Type B pancreatic cell (in vitro differentiated cells): ENCODE measurements at places on chromosomes 12 and 14. TPM values are rescaled to one million over a fixed set of nuclear protein-coding genes. Genes with fewer than 3 reads are reported as not detected.

DNA sequence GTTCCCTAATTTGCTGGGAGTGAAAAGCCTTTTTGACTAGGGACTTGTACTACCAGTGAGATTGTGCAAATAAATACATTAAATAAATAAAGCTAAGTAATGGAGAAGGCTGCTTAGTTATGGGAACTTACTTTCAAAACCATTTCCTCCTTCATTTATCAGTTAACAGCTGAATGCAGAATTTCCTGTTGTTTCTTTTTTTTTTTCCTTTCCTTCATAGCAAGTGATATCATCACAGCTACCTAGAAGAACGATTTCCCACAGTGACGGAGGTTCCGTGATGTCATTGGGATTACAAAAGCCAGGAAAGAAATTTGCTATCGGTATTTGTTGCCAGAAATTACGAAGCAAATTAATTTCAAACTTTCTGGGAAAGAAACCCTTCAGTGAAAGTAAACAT, 42.1 kb upstream of the SOCS2 start:
- H3K27me3 ChIP-seq: no peaks in the 10 kb centered on the region
- H3K36me3 ChIP-seq: no peaks in the 10 kb centered on the region
- H3K4me1 ChIP-seq: peaks cover 5% of the 10 kb centered on the region

- no peaks in the 10 kb centered on the region for H3K27me3 ChIP-seq
- peak overlapping the region; percentile 80 for H3K4me3 ChIP-seq
- peak overlapping the region; percentile 84 for H3K27ac ChIP-seq
Observed at GRCh38 chr14:72776701-72777261, 117.1 kb downstream of the DPF3 start.

DNA sequence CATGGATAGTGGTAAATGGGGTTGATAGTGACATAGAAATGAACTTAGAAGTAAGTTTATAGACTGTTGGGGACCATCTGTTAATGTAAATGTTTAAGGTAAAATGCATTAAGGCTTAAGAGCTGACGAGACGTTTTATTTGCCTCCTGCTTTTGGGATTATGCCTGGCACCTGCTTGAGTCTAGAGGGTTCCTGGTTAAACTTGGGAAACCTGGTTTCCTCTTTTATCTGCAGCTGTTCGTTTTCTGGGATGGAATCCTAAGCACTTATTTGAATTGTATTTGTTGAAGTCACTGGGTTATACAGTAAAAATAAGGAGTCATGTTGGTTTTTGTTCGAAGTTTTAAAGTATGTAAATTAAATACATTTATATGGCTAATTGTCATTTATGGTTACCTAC, 914.7 kb downstream of the NRXN3 start:
- no peaks in the 10 kb centered on the region for H3K4me1 ChIP-seq
- H3K27me3 ChIP-seq: no peaks in the 10 kb centered on the region
- no peaks in the 10 kb centered on the region for H3K36me3 ChIP-seq
- H3K27ac ChIP-seq: no peak overlapping the region
- no peak for DNase-seq

DNA sequence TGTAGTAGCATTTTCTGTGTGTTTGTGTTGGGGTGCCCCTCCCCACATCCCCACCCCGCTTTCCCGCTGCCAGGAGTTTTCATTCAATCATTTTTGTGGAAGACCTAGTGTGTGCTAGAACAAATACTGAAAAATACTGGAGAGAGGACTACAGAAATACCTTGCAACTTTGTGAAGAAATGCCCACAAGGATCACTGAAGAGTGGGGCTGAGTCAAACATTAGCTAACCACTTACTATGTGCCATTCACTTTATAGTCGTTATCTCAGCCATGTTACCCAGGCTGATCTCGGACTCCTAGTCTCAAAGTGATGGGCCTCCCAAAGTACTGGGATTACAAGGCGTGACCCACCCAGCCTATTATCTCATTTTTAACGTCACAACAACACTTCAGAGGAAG, 559 bp upstream of the LMBR1L start:
- H3K4me1 ChIP-seq: peaks cover 28% of the 10 kb centered on the region
- H3K4me3 ChIP-seq: peak overlapping the region; percentile 99
- H3K36me3 ChIP-seq: no peaks in the 10 kb centered on the region
- H3K27me3 ChIP-seq: no peaks in the 10 kb centered on the region
- peak overlapping the region; percentile 98 for H3K27ac ChIP-seq

RND1 gene
- total RNA-seq: 3.2 and 6.9 TPM in 2 replicates

DNA sequence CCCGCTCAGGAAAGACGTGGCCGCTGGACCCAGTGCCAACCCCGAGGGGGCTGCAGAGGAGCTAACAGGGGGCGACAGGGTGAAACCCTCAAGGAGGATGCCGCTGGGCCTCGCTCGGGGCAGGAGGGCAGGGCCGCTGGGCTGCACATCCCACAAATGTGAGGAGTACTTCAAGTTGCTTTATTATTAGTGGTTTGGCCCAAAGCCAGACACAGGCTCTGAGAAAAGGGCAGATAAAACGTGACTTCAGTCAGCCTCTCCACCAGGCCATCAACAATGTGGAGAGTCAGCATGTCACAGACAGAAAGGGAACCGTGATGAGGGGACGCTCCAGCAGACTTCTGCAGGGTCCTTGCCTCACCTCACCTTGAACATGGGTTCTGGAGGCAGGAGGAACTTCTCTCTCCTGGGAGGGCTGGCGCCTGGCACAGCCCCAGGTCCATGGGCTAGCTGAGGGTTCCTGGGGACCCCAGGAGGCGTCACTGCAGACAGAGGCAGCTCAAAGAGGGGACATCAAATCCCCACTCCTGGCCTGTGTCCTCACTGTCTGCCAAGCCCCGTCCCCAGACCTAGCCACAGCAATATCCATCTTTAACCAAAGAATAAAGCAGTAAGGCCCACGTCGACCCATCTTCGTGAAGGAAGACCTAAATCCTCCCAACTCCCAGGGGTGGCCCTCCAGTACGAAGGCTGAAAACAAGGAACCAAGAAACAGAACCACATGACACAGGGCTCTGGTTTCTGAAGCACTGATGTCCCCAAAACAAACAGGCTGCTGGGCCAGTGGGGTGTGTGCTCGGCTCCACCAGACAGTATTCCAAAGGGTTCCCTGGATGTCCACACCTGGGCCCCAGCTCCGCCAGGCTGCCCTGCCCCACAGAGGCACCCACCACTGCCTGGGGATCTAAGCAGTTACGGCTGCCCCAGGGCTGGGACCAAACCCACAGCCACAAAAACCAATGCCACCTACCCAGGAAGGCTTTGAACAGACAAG, 35.1 kb downstream of the CCDC85C start:
- DNase-seq: no peak
- H3K36me3 ChIP-seq: no peaks in the 10 kb centered on the region
- peak overlapping the region; percentile 69 for H3K4me3 ChIP-seq
- peak overlapping the region; percentile 68 for H3K27ac ChIP-seq
- H3K27me3 ChIP-seq: no peaks in the 10 kb centered on the region

DNA sequence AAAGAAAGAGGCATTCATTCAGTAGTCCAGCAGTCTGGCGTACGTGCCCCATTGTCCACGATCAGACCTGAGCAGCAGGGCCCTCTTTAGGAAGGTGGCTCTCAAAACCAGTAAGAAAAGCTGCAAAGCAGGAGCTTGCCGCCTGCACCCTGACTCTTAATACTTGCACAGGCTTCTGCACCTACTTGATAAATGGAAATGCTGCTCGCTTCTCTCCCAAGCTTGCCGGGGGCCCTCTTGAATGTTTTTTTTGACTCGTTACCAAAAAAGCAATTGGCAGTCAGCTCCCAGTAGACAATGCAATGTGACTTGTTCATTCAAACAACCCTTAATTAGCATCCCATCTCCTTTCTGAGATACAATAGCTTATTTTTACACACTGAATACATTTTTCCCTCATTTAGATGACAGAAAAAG, 27.2 kb upstream of the PTPRB start:
- H3K4me1 ChIP-seq: no peaks in the 10 kb centered on the region
- H3K36me3 ChIP-seq: no peaks in the 10 kb centered on the region
- peaks cover 6% of the 10 kb centered on the region for H3K27me3 ChIP-seq
- DNase-seq: no peak

DNA sequence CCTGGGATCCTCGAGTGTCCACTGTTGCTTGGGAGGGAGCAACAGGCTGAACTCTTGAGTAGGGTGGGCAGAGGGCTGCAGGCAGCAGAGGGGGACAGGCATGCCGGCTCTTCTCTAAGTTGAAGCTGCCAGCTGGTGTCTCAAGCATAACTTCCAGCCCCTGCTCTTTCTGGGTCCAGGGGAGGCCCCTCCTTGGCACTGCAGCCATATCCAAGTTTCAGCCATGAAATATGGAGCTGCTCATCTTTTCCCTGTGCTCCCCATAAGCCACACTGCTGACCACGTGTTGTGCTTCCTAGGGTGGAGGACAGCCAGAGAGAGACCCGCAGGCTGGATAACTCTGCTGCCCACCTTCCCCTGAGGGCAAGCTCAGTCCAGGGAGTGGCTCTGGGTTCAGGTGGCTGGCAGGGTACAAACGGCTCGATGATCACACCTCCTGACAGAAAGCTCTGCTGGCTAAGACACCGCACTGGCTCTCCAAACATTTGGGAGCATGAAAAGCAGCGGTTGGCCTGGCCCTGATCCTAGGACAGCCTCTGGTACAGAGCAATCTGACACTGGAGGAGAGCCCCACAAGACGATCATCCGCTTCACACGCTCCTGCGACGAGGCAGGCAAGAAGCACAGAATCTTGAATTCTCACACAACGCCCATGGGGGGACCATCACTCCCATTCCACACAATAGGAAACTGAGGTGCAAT, 79.6 kb downstream of the PITPNM2 start:
- DNase-seq: no peak
- H3K27ac ChIP-seq: no peak overlapping the region
- peaks cover 15% of the 10 kb centered on the region for H3K4me1 ChIP-seq
- no peaks in the 10 kb centered on the region for H3K36me3 ChIP-seq
- peaks cover 4% of the 10 kb centered on the region for H3K27me3 ChIP-seq
- no peak overlapping the region for H3K4me3 ChIP-seq

DNA sequence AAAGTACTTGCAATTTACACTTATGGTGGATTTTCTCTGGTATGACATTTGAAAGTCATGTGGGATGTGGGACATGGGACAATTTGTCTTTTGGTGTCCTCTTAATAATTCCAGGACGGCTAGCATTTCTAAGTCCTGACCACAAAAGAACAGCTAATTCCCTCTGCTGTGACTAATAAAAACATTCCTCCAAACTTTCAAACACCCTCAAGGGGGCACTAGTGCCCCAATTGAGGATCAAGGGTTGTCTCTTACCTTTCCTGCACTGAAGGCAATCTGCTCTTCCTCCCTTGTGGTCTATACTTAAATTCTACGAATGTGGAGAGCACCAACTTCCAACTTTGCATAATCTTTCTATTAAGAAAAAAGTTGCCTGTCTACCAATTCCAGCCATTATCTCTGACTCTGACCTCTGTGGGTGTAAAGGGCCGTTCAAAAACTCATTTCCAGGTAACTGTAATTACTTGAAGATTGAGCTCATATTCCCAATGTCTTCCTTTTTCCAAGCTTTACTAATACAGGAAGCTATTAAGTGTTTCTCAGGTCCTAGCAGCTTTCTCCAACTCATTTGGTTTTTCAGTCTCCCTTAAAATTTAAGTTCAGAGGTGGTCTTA, 210.2 kb downstream of the PTPRO start:
- no peak overlapping the region for H3K4me3 ChIP-seq
- no peak overlapping the region for H3K27ac ChIP-seq
- DNase-seq: no peak
- H3K27me3 ChIP-seq: no peaks in the 10 kb centered on the region
- no peaks in the 10 kb centered on the region for H3K4me1 ChIP-seq

DNA sequence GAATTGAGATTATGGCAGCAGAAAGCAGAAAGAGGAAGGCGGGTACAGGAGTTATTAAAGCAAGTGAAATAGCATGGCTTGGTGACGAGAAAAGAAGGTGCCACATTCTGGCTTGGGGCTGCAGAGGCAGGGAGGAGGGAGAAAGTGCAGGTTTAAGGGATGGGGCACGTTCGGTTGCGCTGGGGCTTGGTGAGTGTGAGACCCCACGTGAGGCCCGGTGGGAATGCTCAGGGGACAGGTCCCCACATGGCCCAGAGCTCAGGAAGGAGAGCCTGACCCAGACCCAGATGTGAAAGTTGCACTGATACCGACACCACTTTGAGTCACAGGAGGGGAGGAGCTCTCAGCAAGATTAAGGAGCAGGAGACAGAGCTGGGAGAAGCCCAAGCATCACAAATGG, 187.1 kb downstream of the PIWIL1 start:
- no peak overlapping the region for H3K27ac ChIP-seq
- H3K27me3 ChIP-seq: peaks cover 16% of the 10 kb centered on the region
- DNase-seq: no peak

DNA sequence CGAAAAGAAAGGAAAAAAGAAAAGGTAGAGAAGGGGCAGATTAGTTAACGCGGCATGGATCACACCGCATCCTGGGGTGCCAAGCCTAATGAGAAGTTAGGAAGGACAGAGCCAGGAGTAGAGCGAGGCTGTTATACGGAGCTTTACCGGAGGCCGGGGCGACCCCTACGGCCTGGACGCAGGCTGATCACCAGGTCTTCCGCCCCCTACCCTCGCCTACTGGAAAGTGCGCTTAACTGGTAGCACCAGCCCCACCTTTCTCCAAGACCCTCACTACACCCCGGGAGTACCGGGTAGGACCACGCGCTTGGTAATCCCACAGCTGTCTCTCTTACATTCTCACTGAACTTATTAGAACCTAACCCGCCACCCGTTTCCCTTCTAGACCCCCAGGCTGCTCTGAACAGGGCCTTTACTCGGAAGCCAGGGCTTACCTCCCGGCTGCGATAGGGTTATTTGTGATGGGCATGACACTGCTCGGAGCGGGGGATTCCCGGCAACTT, 33.8 kb downstream of the WBP11 start:
- H3K4me1 ChIP-seq: peaks cover 10% of the 10 kb centered on the region
- DNase-seq: no peak
- peak overlapping the region; percentile 95 for H3K4me3 ChIP-seq
- peak overlapping the region; percentile 96 for H3K27ac ChIP-seq
- H3K27me3 ChIP-seq: peaks cover 9% of the 10 kb centered on the region

GRCh38 chr14:100070310-100070709, 5.1 kb downstream of the EVL start:
- peaks cover 14% of the 10 kb centered on the region for H3K36me3 ChIP-seq
- no peaks in the 10 kb centered on the region for H3K27me3 ChIP-seq
- no peak overlapping the region for H3K27ac ChIP-seq
- DNase-seq: no peak

GRCh38 chr12:127559349-127560040, 707.5 kb upstream of the TMEM132C start:
- no peak overlapping the region for H3K4me3 ChIP-seq
- DNase-seq: no peak
- H3K27ac ChIP-seq: no peak overlapping the region

DNA sequence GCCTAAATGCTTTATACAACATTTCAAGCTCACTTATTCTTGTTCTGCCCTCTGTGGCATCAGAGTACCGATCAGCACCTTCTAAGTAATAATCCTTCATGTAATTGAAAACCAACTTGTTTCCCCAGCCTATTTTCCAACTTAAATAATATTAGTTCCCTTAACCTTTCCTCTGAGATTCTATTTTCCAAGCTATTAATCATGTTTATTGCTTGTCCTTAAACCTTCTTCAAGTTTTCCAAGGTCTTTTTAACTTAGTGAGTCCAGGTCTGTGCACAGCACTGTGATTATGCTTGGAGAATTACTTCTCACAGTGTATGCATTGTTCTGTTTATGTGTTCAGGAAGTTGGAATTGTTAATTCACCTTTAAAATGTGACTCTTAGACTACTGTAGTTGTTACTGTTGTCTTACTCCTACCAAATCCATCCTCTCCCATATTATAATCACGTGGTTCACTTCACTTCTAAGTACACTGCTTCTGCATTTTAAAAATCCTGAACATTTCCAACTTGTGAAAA, 1039.3 kb upstream of the FOXG1 start:
- H3K27ac ChIP-seq: no peak overlapping the region
- H3K36me3 ChIP-seq: no peaks in the 10 kb centered on the region
- peaks cover 6% of the 10 kb centered on the region for H3K4me1 ChIP-seq

SERPINA1 gene
- total RNA-seq: 313 and 712 TPM in 2 replicates

GDF3 gene
- not detected in 2 replicates for total RNA-seq
